ENCODE measurements at places on chromosomes 2 and 18.

DNA sequence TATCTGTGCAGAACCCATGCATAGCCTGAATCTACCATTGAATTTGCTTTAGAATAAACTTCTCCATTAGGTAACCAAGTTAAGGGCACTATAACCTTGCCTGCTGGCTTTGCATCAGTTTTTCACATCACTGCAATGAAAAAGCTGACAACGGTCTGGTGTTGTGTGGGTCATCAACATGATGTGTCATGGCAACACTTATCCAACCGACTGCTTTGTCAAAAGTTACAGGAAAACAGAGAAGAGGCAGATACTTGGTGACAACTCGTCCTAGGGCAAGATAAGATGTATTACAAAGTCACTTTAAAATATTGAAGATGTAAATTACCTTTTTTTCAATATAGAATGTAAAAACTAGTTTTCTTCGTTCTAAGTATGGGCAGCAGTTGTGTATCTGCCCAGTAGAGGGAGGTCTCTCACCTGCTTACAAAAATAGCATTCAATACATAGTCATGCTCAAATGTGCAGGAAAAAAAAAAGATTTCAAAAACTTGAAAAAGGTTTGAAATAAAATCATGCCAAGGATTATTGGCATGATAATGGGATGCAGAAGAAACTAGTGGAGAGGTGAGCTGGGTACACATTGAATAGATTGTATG lies 96.3 kb downstream of the EVA1A start:
- peak; percentile 36 for DNase-seq

DNA sequence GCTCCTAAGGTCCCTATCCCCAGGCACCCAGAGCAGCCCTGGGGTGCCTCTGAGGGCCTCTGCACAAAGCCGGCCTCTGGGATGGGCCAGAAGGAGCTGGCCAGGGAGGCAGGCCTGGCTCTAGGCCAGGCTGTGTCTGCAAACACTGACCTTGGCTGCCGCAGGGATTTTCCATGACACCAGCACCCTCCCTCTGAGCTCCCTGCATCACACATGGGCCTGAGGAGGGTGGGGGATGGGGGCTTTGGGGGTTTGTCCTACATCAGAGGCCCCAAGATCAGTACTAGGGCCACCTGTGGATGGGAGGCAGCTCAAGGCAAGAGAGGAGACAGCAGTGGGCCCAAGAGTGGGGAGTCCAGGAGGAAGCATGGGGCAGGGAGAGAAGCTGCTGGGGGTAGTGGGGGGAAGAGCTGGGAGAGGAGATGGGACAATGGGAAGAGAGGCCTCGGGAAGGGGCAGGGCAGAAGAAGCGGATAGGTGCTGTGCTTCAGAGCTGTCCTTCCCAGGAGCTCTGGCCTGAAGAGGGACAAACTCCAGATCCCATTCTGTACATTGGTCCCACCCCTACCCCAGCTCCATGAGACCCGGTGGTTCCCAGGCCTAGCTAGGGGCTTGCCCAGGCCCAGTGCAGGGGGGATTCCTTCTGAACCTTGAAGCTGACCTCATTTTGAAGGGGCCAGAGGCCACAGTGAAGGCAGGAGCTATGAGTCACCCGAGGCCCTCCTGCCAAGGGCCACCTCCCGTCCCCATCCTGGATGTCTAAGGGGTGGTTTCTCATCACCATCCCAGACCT lies 28.0 kb downstream of the KCNK3 start:
- no peak for DNase-seq

GRCh38 chr2:236977063-236977851 lies 108.4 kb upstream of the COPS8 start:
- DNase-seq, result no peak

- no peak for DNase-seq
These were observed 71.1 kb upstream of the MAPRE2 start for GRCh38 chr18:34970106-34970505.

GRCh38 chr2:213537579-213537978 lies 253.3 kb downstream of the SPAG16 start:
- DNase-seq, result no peak

- DNase-seq, result no peak
These were observed 228.8 kb upstream of the COPS8 start for GRCh38 chr2:236856848-236857235.

DNA sequence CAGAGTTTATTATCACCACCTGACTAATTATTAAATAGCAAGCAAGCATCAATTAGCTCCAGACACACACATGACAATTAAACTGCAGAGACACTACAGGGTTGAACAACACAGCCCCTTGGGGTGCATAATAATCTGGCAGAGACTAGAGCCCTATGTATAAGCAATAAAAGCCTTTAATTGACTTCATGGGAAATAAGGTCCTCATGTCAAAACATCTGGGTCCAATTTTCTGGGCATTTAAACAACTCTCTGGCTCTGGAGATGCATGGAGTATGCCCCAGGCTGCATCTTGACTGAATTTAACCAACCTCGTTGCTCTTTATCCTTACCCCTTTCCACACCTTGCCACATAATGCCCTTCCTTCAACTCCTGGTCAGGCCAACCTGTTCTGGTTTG lies 270.7 kb upstream of the THUMPD2 start:
- no peak for DNase-seq

DNA sequence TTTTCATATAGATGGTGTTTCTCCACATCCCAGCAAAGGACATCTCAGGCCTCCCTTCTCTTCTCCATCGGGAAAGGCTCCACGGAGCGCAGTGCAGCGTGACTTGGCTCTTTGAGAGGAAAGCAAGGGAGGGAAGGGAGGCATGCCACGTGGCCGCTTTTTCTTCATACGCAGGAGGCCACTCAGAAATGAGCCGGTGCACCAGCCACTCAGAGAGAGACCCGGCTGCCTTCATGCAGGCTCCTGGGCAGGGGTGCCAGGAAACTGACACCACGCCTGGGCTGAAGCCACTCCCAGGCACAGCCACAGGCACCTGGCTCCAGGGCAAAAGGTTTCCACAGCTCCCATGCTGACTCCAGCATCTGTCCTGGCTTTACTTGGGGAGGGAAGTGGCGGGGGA lies 11.1 kb upstream of the LOXHD1 start:
- no peak for DNase-seq

DNA sequence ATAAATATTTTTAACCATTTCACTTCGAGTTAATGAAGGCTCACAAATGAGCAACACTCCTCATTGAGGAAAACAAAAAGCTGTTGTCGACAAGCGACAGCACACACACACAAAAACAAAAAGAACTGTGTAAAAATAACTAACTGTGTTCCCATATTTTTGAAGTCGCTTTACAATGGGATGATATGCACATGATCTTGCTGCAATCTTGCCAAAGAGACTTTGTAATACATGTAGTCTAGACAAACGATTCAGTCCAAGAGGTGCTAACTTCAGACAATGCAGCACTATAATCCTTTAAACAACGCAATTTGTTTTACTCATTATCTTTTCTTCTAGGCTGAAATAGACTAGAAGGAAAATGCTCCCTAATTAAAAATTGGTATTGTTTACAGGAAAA lies 7.2 kb upstream of the USP34 start:
- no peak for DNase-seq

DNA sequence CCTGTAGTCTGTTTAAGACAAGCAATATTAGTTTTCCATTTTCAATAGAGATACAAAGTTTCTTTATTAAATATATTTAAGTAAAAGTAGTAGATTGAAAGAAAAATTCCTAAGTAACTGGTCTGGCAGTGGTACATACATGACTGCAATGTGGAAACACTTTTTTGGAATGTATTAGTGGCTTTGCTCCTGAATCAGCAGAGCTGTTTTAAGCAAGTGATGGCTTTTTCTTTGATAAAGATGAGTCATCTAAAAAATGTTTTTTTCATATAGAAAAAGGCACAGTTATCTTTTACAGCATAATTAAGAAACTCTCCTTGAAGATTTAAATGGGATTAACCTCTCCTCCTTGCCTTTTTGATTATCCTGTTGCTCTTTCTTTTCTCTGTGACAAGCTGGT lies 34.9 kb downstream of the KDM3A start:
- DNase-seq, result no peak

GRCh38 chr2:36027616-36028015 lies 328.0 kb upstream of the CRIM1 start:
- DNase-seq, result no peak

GRCh38 chr2:239621611-239622010 lies 220.8 kb upstream of the HDAC4 start:
- DNase-seq, result peak; percentile 5

DNA sequence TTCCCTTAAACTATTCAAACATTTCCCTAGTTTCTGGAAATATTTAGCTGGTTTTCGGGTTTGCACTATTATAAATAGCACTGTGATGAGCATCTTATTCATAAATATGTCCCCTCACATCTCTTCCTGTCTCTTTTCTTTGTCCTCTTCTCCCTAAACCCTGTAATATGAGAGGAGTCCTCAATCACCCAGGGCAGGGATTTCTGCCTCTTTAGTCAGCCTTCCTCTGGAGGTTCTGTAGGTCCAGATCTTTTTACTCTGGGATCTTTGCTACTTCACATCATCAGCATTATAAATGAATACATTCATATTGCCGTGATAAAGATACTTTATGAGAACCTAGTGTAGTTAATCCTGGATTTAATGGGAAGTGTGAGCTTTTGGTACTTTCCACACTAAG lies 87.9 kb upstream of the TTN start:
- DNase-seq, result no peak

DNA sequence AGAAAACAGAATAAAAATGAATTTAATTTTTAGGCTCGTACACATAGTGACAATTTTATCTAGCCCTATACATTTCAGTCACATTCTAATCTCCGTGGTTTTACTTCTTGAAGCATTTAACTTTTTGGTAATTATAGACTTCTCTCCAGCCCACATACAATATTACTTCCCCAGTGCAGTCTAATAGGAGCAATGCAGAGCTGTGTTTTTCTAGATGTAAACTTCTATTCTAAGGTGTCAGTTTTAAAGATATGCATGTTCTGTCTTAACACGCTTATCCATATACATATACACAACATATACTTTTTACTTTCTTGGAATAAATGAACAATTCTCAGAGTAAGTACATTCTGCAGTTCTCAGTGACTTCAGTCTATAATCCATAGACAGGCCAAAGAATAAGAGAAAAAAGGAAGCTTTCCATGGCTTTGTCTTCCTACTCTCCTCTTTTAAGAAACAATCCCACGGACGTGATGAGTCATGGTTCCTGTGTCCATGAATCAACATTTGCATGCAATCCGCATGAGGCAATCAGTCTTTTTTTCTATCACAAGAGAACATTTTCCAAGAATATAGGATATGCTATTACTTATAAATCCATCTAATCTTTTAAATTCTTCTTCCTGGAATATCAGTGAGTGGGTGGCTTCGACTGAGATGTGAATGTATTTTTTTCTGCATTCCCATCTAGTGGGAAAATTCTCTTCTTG lies 42.8 kb downstream of the CCDC102B start:
- no peak for DNase-seq

DNA sequence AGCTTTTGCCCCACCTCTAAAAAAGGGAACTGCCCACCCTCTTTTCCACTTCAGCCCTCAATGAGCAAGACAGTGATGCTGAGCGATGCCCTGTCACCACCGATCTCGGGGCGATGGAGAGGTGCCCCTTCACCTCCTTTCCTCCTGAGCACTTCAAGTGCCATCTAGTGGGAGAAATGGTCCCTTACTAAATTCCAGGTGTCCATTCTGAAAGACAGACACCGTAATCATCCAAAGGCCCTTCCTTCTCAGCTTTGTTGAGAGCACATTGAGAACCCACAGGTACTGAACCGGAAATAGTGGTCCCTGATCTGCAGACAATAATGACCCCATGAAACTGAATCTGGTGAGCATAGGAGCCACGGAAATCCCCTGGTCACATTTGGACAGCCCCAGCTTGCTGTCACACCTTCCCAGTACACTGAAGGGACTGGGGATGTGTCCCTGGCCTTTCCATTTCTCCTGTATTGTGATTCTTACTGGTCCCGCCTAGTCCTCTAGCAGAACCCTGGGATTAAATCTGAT lies 38.5 kb downstream of the KCTD18 start:
- no peak for DNase-seq

GRCh38 chr2:10413991-10414451 lies 34.1 kb downstream of the ODC1 start:
- no peak for DNase-seq

GRCh38 chr2:39730685-39731302 lies 48.3 kb downstream of the THUMPD2 start:
- peak; percentile 13 for DNase-seq

GRCh38 chr2:121102941-121103340 lies 182.1 kb downstream of the TFCP2L1 start:
- no peak for DNase-seq

DNA sequence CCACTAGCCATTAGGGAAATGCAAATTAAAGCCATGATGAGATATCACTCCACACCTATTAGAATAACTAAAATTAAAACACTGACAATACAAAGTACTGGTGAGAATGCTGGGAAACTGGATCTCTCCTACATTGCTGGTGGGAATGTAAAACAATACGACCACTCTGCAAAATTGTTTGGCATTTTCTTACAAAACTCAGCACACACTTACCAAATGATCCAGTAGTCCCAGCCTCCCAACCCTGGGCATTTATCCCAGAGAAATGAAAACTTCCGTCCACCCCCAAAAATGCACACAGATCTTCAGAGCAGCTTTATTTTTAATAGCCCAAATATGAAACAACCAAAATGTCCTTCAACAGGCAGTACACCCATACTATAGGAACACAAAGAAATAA lies 8.9 kb upstream of the TMSB10 start:
- DNase-seq, result no peak

DNA sequence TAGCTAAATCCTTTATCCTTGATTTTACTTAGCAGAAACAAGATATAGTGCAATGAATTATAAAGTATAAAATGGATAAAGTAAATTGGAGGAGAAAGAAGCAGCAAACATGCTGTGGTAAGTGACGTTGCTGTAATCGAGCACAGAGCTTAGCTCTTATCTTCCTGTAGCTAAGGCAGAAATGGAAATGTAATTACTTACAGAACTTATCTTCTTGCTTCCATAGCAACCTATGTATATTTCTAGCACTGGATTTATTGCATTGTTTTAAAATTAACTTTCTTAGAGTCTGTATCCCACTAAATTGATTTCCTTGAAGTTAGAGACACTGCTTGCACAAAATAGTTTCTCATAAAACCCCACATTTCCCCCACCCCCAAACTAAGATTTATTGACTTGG lies 130.6 kb upstream of the MC4R start:
- DNase-seq, result no peak

DNA sequence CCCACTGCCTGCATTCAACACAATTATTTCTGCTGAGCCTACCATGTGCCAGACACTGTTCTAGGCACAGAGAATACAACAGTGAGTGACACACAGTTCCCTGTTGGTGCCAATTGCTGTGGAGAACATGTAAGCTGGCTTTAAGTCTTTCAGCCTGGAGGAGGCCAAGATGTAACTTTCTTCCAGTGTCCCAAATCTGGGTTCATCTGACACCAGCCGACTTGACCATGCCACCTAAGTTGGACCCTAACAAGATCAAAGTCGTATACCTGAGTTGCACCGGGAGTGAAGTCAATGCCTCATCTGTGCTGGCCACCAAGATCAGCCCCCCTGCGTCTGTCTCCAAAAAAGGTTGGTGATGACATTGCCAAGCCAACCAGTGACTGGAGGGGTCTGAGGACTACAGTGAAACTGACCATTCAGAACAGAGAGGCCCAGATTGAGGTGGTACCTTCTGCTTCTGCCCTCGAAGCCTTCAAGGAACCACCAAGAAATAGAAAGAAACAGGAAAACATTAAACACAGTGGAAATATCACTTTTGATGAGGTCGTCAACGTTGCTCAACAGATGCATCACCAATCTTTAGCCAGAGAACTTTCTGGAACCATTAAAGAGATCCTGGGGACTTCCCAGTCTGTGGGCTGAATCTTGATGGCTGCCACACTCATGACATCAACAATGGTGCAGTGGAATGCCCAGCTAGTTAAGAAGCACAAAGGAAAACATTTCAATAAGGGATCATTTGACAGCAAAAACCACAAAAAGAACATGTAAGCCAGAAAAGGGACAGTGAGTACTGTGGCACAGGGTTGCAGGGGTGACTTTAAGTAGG lies 6.3 kb downstream of the TRABD2A start:
- DNase-seq, result no peak
